Activated CD8-positive, alpha-beta memory T cell treated with anti-CD3 and anti-CD28 coated beads for 1 hour (primary cell): ENCODE measurements at places on chromosomes 7 and 10.

- no peak for DNase-seq
Measured at GRCh38 chr7:92973293-92973731, 136.9 kb upstream of the CDK6 start.

DNA sequence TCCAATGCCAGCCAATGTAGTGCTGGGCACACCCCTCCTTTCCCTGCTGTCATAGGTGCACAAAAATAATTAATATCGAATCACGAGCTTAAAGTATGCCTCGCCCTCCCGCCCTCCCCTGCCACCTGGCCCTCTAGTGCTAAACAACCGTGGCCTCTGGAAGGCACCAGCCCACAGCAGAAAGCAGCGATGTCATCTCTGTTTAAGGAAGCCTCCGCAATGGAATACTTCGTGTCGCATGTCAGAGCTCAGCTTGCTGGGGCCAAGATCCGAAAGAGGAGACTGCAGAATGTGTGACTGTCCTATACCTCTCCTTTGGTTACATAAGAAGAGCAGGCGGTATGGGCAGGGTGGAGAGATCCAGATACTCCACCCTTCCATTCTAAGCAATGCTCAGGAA, 71.5 kb downstream of the RHOBTB1 start:
- DNase-seq: no peak

DNA sequence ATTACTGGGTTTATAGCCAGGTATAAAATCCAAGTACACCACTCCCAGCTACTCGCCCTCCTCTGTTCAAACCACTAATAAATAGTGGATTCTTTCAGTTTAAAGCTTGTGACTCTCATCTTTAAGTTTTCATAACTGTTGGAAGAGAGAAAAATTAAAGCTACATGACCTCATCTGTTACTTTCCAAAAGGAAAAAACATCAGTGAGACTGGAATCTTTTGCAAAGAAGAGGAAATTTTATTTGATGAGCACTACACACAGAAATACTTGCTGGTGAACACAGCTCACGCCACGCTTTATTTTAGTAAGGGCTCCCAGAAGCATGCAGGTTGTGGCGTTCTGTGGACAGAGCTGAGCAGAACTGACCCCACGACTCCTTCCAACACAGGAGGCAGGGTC, 527.0 kb upstream of the MGMT start:
- DNase-seq: no peak

DNA sequence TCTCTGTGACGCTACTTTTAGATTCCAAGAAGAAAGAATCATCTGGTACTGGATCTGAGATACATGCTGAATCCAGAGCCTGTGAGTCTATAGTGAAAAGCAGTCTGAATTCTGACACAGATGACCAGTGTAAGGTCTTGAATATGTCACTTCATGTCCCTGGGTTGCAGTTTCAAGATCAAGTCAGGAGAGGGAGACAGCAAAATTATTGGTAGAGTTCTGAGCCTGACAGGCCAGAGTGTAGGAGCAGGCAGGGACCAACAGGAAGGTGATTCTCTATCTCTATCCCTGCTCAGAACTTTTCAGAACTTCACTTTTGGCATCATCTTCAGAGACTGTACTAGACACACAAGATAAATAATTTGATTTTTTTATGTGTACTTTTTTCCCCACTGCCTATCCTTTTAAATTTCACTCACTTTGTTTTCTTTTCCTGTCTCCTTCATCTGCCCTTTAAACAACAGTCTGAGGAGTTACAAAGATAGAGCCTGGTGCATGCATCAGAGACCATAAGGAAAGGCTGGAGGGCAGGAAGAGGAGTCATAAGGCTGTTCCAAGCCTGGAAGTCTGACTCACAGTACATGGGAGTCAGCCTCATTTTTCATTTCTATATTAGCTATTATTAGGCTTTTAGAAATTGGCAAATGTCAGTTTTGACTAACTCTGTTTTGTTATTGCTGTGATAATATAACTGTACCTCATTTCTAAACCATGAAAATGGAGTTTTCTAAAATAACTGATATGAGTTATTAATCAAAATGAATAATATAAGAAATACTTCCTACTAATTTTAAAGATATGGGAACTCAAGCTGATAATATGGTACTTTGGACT, 120.2 kb upstream of the TMEM229A start:
- no peak for DNase-seq
